ENCODE measurements at places on chromosomes 2 and 18.

DNA sequence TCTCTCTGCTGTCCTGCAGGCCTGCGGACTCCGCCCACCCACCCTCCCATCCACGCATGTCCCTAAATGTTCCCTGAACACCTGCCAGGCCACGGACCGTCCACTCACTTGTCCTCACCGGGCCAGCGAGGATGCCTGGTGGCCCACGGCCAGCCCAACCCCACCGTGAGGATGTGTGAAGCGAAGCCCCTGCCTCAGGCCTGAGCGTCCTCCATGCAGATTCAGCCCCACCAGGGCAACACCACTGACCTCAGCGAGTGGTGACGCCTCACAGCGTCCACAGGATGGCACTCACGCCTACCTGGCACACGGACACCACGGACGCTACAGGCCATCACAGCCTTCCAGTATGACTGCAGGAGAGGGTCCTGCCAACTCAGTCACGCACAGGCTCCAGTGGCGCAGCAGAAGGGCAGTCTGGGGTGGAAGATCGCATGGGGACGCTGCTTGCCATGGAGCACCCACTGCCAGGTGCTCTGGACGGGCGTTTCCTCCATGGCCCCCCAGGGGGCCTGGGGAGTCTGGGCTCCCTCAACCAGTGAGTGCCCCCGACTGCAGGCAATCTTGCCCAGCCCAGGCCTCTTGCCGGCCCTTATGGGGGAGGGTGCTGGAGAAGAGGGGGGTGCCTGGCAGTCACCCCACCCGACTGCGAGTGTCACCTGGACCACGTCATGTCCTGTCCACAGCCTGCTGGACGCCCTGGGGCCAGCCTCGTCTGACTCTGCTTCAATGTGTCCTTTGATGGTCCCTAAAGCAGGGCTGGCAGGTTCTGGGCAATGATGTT is 25.4 kb downstream of the HDAC4 start:
- no peak for DNase-seq

DNA sequence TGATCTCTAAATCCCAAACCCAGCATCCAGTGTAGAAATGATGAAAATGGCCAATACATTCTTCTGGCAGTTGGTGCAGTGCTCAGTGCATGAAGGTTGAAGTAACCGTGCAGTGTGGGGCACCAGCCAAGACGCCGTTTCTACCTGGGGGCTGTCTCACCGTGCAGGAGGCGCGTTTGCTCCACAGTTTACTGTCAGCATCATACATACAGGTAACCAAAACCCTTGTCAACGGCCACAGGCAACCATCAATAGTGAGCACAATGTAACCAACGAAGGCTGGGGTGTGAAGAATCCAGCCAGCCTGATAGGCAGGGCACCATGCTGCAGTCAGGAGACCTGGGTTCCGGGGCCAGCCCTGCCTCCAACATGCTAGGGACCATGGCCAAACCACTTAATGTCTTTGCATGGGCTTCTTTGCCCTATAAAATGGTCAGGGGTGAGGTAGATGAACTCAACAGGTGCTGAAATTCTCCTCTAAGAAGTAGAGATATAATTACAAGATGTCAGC is 127.5 kb upstream of the ID2 start:
- no peak for DNase-seq

- DNase-seq: no peak
Observed at GRCh38 chr2:100470898-100471514, 724 bp downstream of the NMS start.

- no peak for DNase-seq
Observed at GRCh38 chr2:64244037-64244416, 99.8 kb upstream of the PELI1 start.

- DNase-seq: no peak
Observed at GRCh38 chr2:187989925-187990623, 301.6 kb upstream of the GULP1 start.

GRCh38 chr2:207164006-207164831 is 1.5 kb downstream of the KLF7 start:
- DNase-seq: peak; percentile 25

DNA sequence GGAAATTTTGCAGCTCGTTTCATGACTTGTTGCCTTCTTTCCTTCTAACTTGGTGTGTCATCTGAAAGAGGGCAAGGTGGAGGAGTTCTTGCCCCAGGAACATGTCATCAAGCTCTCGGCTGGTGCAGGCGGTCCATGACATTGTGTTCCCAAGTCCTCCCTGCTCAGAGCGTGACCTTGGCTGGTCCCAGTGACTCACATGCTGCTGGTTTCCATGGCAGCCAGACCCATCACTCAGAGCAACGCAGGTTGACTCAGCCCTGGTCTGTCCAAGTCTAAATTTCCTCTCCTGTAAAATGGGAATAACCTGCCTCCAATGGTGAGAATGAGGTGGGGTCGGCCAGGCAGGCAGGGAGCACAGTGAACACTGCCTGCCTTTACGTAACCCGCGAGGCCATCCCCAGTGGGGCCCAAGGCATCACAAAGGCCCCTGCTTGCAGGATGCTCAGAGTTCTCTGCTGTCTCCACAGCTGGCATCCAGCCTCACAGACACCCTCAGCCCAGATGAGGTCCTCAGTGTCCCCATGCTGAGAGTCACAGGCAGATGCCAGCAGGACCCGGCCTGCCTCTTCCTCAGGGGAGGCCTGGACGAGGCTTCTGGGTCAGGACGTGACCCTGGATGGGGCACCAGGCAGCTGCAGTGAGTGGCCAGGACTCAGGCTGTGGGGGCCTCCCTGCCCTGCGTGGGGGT is 143.7 kb downstream of the TPO start:
- no peak for DNase-seq

DNA sequence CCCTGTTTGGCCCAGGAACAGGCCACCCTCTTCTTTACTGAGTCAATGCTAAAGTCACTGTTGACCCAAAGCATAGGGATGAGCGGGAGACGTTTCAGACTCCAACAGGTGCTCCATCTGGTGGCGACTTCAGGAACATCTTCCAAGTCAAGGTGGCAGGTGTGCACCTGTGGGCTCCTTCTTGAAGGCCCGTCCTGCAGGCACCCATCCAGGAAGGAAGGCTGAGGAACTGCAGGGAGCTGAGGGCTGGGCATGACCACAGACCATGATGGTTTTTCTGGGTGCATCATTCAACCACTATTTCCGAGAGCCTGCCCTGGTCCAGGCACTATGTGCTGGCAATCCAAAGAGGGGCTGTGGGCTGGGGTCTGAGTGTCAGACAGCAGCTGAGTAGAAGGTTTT is 142.8 kb downstream of the NDUFA10 start:
- peak; percentile 7 for DNase-seq

- no peak for DNase-seq
Observed at GRCh38 chr2:148302526-148302925, 281.6 kb downstream of the MBD5 start.

- DNase-seq: no peak
Observed at GRCh38 chr2:232434563-232435374, 21.2 kb upstream of the ALPI start.

GRCh38 chr2:235654103-235654813 is 160.4 kb downstream of the AGAP1 start:
- no peak for DNase-seq

DNA sequence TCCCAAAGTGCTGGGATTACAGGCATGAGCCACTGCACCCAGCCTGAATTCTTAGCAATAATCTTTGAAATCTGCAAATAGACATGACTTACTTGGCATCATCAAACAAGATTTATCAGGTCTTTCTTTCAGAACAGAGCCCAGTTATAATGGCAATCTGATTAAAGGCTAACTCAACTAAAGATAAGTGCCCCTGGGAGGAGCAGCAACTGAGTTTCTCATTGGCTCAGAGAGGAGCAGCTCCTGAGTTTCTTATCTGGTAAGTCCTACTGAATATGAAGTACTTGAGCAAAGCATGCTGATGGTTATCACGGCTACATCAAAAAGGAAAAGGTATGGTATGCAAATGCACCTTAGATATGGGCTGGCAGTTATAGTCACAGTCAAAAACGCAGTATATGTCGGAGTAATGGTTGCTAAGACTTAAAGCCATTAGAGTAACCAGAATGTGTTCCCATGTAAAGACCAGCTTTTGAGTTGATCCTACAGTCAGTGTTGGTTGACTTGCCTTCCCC is 15.0 kb upstream of the AP1S3 start:
- DNase-seq: no peak

GRCh38 chr2:31270822-31271231 is 36.9 kb downstream of the EHD3 start:
- DNase-seq: no peak

DNA sequence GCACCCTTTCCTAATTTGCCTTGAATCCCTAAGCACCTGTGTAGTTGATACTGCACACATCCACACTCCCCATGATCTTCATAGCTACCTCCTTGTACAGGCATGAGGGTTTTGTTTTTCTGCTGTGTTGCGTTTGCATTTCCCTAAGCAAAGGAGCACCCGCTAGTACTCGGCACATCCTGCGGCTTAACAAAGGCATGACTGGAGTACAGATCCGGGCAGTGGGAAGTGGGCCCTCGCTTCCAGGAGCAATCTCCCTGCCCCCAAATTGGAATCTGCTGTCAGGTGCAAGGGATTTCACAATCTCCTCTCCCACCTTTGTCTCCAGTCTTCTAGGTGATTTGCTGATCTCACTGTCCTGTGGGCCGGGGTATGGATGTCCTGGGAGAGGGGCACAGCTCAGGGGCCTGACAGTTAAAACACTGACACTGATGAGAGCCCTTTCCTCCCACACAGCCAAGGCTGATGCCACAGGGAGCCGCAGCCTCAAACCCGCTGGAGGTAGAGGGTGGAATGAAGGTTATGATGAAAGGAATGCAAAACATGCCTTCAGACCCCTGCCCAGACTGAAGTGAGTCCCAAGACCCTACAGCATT is 98.7 kb upstream of the THOC1 start:
- DNase-seq: no peak

GRCh38 chr2:32849456-32850194 is 97.1 kb upstream of the LTBP1 start:
- DNase-seq: no peak

GRCh38 chr18:49788327-49788898 is 24.9 kb downstream of the ACAA2 start:
- DNase-seq: no peak

DNA sequence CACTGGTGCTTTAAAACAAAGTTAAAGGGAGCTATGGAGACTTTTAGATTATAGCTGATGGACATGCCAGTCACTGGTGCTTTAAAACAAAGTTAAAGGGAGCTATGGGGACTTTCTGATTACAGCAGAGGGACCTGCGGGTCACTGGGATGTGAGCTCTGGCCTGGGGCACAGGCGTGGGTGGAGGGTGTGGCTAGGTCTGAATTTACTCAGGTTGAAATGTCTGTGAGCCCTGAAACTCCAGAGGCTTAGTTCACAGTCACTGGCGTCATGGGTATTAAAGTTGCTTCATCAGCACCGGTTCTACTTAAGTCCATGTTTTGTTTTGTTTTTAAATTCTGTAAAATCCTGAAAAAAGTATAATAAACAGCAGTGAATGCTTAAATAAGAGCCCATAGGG is 49.0 kb upstream of the TMEM18 start:
- DNase-seq: no peak

GRCh38 chr2:159616286-159616701 is at the start of gene BAZ2B:
Gene BAZ2B (minus strand): TSS chr2:159616548. CDS start chr2:159478719, 137,829 bp downstream.
- no peak for DNase-seq

- no peak for DNase-seq
Observed at GRCh38 chr2:221161186-221161585, 410.9 kb downstream of the EPHA4 start.

DNA sequence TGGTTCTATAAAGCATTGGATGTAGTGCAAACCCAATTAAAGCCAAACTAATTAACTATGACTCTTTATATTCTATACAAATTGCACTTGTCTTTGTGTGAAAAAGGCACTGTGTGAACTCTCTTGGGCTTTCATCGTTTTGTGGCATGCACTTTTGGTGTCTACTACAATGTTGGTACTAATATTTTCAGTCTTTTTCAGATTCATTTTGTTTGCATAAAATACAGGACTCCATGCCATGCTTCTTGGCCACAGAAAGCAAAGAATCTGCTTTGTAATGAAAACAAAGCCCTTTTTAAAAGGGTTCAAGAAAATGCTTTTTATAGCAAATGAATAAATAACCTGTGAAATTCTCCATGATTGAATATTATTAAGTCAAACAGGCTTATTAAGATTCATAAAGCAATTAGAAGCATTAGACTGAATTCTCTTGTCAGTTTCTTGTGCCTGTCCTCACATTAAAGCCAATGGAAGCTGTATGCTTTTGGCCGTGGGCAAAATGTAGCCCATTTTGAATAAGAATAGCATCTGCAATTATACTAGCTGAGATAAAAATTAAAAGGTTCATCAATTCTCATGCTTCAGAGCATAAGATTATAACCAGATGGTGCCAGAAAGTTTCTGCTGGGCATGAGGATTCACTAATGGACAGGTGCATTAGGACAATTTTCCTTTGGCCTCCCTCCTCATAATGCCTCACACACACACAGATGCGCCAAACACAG is 1665.2 kb downstream of the SUCLG1 start:
- no peak for DNase-seq

DNA sequence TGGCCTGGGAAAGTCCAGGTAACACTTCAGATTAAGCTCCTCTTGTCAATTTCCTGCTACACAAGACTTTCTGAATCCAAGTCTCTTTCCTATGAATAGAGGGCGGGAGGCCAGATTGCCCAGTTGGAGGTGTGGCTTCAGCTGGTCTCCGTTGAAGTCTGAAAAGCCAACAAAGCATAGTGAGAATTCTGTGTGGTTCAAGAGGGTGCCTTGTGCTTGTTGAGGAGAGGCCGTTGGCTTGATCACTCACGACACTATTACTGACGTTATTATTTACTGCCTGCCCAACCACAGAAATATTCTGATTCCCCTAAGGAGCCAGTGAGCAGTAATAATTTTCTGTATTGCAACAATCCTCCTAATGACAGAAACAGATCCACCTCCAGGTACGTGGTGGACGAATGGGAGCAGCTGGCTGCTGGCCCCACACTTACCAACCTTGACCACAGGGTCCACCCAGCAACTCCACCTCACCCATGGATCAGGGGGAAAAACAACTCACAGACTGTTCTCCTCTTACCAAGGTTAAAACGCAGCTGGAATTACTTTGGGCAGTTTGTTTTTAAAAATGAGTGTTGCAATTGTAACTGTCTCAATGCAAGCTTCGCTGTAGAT is 21.9 kb downstream of the NRP2 start:
- DNase-seq: no peak

- DNase-seq: no peak
Observed at GRCh38 chr18:12928641-12929040, 19.2 kb upstream of the SEH1L start.

GRCh38 chr2:150971910-150972309 is 289.8 kb downstream of the RBM43 start:
- DNase-seq: no peak

DNA sequence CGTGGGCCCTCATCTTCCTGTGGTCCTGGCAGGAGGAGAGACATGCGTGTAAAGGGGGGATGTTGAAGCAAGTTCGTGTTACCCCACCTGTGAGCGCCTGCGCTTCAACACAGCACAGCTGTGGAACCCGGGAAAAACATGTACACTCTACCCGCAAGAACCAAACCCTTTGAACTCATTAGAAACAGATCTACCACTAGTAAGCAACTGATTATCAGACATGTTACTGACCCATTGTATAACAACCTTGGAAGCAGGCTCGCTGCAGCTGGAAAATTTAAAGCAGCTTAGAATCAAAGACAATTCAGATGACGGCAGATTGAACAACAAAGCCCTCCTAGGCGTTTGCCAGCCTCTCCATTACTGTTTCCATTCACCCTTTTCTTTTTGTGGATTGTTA is 771.7 kb upstream of the SALL3 start:
- DNase-seq: no peak

All from stimulated activated CD8-positive, alpha-beta memory T cell treated with anti-CD3 and anti-CD28 coated beads, Interleukin-7, amount 100 ng/mL, for 4 hours (primary cell).